T-helper 1 cell (primary cell): ENCODE measurements at places on chromosomes 2 and 18.

DNA sequence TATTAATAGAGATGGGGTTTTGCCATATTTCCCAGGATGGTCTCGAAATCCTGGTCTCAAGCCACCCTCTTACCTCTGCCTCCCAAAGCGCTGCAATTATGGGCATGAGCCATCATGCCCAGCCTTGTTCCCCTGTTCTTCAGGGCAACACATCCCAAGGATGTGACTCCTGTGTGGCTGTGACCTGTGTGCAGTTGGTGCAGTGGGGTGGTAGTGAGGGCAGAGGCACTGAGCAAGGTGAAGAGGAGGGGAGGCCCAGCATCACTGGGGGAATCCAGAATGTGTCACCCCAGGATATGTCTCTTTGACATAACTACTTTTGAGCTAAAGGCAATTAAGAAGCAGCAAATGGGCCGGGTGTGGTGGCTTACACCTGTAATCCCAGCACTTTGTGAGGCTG lies 23.4 kb downstream of the CENPA start:
- DNase-seq, result no peak

DNA sequence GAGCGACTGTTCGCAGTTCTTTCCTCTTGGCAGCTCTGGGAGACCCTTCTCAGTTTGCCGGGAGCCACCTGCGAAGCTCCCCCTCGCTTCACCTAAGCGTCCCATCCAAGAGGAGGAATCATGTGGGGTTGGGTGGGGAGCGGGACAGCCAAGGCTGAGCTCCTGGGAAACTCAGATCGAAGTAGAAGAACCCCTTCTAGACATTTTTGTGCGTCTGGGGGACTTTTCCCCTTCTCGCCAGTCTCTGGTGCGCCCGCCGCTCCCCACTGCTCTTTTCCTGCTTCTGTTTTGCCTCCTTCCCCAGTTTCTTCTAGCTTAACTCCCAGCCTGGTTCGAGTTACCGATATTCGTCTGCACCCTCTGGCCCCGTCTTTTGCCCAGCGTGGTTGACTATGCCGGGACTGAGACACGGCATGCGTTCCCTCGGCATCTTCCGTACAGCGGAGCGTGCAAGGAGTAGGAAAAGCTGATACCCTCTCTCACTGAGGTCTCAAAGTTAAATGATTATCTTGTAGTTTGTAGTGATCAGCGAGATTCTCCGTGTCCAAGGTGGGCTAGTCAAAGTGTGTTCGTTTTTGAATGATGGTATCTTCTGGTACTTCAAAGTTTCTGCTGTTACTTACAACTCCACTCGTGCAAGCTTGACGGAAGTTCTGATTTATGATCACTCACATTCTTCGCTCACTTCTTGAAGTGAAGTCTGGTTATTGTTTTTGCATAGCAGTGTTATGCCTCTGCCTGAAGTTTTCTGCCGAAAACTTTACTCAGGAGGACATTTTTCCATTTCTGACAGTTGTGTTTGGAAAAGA lies 664 bp downstream of the CAMKMT start:
- peak; percentile 49 for DNase-seq

GRCh38 chr2:233965032-233965603 lies 47.9 kb downstream of the TRPM8 start:
- DNase-seq, result no peak

GRCh38 chr18:25780105-25780504 lies 310.3 kb downstream of the SS18 start:
- DNase-seq, result no peak

DNA sequence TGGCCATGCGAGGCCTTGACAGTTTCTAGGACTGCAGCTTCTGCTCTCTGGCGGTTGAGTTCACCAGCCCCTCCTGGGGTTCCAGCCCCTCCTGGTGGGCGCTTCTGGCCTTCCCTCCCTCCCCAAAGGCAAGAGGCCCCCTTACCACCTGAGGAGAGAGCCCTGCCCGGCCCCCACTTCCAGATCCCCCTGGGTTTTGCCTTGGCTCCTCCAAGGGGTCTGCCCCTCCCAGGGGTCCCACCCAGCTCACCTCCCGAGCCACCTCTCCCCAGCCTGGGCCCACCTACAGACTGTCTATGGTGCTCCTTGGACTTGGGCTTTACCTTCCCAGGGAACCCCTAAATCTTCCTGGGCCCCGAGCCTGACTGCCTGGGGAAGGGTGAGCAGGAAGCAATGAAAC lies 264.5 kb downstream of the ATAD2B start:
- no peak for DNase-seq

GRCh38 chr2:43052204-43052943 lies 174.0 kb downstream of the ZFP36L2 start:
- DNase-seq, result no peak

DNA sequence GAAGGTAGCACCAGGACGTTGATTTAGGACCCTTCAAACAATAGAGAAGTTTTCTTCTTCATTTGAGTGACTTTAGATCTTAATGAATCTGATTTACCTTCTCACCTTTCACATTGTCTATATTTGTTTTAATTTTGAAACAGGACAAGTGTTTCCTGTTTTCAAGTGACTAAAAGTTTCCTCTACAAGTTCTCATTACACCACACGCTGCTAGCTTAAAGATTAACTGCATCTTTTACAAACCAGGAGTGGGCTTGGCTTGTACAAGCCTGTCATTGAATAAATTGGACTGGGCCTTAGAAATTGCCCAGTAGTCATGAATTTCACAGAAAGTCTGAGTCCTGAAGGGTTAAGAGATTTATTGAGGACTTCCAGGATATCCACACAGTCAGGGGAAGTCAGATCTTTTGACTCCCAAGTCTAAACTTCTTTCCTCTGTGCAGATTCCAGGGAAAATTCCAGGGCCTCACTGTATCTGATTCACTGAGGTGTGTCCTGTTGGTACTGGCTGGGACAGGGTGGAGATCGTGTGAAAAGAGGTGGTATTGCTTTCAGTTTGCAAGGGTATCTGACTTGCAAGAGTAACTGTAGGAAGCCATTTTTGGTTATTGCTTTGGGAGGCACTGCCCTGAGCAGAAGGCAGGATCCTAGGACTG lies 3.4 kb downstream of the SGPP2 start:
- DNase-seq, result no peak

- DNase-seq, result no peak
Observed at GRCh38 chr2:28451793-28452533, 43.9 kb upstream of the PLB1 start.

DNA sequence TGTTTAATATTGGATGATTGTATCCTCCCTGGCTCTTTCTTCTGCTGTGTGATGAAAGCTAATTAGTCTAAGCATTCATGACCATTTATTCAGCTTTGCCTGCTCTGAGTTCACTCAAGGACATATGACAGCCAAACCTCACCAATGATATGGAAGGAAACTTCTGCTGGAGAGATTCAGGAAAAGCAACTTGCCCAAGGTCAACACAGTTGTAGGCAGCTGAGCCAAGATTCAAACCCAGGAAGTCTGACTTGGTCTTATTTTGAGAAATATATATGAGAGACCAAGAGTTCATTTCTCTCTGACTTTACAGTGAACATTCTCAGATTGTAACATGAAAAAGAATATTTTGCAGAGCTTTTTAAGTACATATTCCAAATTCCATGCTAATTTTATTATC lies 1588.5 kb upstream of the PIK3C3 start:
- no peak for DNase-seq

- DNase-seq, result no peak
Observed at GRCh38 chr2:240957656-240958365, 40.6 kb upstream of the SNED1 start.

DNA sequence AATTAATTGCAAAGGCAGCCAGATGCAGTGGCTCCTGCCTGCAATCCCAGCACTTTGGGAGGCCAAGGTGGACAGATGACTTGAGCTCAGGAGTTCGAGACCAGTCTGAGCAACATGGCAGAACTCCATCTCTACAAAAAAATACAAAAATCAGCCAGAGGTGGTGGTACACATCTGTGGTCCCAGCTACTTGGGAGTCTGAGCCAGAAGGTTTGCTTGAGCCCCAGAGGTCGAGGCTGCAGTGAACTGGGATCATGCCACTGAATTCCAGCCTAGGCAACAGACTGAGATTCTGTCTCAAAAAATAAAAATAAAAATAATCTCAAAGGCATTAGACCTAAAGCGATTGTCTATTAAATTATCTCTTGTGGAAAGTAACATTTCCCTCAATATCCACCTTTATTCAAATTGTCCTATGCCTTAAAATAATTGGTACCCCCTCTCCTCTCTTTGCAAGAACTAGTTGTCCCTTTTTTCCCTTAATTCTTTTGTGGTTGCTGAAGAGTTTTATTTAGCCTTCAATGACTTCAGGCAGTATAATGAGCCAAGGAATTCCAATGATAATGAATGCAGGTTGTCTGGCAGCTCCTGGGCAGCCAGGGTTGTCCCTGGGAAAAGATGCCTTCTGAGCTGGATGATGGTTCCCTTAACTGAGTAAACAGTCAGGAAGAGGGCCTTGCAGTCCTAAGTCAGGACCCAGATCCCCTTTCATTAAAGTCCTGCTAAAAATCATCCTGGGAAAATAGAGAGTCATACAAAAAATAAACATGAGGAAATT lies 32.2 kb downstream of the GPR75 start:
- DNase-seq, result no peak

- DNase-seq, result no peak
Observed at GRCh38 chr2:160541745-160542144, 48.1 kb upstream of the RBMS1 start.

- no peak for DNase-seq
Observed at GRCh38 chr2:152557273-152557888, 159.9 kb downstream of the PRPF40A start.
